ENCODE measurements at places on chromosomes 5 and 9.

DNA sequence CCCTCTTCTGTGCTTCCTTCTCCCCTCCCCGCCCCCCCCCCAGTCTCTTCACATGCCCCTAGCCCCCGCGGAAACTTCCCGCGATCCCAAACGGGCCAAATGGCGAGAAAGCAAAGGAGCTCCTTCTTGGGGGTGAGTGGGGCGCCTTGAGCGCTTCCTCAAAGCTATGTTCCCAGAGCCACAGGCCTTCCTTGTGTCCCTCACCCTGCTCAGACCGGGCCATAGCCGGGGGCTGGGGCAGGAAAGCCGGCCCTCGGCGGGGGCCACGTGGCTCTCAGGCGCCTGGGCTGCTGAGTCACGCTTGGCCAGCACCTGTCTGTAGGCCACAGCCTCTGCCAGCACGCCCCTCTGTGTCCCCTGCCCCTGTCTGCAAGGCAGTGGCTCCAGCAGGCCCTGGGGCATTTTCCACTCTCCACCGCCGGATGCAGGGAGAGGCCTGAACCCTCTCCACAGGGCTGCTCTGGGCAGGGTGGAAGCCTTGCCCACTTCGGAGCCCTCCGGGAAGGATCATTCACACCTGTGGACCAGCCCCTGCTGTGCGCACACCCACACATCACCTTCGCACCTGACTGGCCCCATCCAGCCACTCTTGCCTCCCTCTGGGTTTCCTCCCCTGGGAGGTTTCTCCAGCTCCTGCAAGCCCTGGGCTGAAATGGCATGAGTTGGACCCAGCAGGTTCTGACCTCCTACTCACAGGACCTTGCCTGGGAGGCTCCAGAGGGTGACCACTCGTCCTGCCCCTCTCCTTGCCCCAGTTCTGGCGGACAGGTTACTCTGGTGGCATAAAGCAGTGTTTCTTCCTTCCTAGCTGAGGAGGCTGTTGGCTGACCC, 1.2 kb upstream of the SQSTM1 start:
- DNase-seq = peak; percentile 73

DNA sequence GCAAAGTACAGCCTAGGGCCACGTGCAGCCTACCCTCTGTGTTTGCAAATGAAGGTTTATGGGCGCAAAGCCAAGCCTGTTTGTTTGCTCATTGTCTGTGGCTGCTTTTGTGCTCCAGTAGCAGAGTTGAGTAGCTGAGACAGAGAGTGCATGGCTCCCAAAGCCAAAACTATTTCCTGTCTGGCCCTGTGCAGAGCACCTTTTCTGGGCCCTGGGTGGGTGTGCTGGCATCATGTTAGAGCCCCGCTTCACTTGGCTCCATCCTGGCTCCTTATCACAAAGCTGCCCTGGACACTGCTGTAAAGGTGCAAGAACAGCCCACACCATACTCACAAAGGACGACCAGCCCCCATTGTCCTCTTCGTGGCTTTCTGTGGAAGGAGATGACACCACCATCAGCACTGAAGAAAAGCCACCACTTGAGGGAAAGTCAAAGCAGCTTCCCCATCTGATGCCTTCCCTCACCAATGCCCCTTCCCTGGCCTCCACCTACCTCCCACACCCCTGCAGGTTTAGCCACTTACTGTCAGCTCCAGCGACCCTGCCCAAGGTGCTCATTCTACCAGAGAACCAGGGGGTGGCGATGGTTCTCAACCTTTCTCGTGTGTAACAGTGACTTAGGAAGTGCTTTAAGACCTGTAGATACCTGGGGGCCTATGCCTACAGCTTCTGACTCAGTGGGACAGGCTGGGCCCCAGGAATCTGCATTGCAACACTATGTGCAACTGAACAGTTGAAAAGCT, 23.4 kb downstream of the LCP2 start:
- no peak for DNase-seq

- no peak for DNase-seq
Observed at GRCh38 chr5:88964831-88965230, 81.8 kb upstream of the MEF2C start.

DNA sequence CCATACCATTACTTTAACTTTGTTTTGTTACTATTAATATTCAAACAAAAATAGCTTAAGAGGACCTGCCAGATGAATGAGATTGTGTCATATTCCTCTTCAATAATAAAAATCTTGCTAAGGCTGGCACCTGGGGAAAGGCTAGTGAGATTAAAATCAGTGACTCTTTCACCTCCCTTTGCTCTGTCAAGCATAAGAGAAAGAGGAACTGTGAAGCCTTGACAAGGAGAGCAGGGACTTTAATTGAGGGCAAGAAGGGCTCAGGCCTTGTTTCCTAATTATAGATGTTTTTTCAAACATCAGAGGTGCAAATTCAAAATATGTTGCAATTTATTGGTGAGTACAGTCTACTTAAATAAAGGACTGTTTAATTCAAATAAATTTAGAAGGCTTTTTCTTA, 91.7 kb downstream of the SPATA31D1 start:
- DNase-seq = no peak

GRCh38 chr9:136982232-136983051, at the start of gene LCNL1:
Gene LCNL1, plus strand, starts transcription at chr9:136982993. Its CDS starts 594 bp downstream, at chr9:136983587.
- no peak for DNase-seq

GRCh38 chr9:306907-307306, 92.2 kb downstream of the DOCK8 start:
- no peak for DNase-seq

DNA sequence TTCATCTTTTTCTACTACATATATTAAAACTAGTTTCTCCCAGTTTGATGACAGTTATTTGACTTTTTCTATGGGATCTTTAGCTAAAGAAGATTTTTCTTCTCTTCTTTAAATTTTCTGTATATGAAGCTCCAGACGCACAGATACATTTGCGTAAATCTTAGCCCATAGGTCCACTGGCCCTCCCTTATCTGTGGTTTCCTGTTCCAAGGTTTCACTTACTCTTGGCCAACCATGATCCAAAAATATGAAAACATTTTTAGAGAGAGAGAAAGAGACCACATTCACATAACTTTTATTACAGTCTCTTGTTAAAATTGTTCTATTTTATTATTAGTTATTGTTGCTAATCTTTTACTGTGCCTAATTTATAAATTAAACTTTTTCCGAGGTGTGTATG, 270.2 kb upstream of the DAPK1 start:
- peak; percentile 53 for DNase-seq

GRCh38 chr9:11755951-11756350, 937.2 kb upstream of the TYRP1 start:
- DNase-seq = peak; percentile 9

DNA sequence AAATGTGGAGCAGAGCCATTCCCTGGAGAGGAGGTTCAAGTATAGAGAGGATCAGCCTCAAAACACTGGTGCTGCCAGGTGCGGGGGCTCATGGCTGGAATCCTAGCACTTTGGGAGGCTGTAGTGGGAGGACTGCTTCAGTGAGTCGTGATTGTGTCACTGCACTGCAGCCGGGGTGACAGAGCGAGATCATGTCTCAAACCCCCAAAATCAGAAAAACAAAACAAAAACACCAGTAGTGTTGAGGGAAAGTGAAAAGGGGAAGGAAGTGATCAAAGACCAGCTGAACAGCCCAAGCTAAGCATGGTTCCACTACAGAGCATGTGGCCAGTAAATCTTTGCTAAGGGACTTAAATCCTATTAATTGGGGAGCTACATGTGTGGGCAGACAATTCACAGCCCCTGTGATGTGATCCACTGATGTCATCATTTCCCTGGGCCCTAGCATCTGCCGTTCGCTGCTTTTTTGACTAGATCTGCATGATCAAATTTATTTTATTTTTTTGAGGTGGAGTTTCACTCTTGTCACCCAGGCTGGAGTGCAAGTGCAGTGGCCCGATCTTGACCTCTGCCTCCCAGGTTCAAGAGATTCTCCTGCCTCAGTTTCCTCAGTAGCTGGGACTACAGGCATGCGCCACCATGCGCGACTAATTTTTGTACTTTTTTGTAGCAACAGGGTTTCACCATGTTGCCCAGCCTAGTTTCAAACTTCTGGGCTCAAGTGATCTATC, 2.7 kb upstream of the PCBD2 start:
- DNase-seq = peak; percentile 7

DNA sequence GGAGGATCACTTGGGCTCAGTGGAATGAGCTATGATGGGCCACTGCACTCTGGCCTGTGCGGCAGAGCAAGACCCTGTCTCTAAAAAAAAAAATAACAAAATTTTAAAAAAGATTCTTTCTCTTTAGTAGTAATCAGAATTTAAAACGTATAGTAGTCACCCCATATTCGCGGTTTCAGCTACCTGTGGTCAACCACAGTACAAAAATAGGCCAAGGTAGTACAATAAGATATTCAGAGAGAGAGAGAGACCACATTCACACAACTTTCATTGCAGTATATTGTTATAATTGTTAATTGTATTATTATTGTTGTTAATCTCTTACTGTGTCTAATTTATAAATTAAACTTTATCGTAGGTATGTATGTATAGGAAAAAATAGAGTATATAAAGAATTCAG, 18.7 kb downstream of the INIP start:
- DNase-seq = no peak

DNA sequence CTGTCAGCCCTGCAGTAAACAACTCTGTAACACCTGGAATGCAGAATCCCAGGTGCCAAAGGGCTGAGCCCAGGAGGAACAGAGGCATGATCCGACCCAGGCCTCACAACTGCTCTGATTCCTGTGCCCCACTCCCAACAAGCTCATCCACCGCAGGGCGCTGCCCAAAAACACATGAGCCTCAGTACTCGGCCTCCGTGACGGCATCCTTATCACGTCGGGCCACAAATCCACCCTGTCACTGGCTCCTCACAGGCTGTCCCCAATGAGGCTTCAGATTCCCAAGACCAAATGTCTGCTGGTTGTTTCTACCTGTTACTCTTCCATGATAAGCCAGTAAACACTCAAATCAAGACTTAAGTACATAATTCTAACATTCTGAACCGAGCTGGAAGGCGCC, 15.2 kb downstream of the QSOX2 start:
- no peak for DNase-seq

DNA sequence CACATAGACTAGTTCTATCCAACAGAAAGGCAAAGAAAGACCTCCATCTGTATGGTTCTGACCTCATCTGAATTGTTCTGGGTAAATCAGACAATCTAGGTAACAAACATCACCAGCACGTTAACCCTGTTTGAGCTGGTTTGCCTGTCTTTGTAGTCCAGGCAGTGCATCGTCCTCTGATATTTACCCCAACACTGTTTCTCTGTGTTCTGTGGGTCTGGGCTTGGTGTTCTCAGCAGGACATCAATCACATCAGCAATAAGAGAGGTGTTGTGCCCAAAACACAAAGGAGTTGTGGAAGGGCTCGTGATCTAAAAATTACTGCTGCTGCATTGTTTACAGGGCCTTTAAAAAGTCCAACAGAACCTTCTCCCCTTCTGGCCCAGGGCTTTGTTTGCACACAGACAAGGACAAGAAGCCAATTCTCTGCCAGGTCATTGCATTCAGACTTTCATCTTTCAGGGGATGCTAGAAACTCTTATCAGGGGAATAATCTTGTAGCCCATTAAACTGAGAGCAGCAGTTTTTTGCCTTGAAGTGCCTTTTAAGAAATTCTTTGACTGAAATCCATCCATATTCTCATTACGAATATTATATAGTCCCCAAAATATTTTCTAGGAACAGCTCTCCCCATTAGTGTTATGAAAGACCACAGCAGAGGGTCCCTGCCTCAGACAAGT, 30.5 kb upstream of the MAP1B start:
- no peak for DNase-seq

- no peak for DNase-seq
Observed at GRCh38 chr5:171589461-171589860, 170.0 kb downstream of the FGF18 start.

- no peak for DNase-seq
Observed at GRCh38 chr5:105687493-105687892, 1983.2 kb downstream of the EFNA5 start.

DNA sequence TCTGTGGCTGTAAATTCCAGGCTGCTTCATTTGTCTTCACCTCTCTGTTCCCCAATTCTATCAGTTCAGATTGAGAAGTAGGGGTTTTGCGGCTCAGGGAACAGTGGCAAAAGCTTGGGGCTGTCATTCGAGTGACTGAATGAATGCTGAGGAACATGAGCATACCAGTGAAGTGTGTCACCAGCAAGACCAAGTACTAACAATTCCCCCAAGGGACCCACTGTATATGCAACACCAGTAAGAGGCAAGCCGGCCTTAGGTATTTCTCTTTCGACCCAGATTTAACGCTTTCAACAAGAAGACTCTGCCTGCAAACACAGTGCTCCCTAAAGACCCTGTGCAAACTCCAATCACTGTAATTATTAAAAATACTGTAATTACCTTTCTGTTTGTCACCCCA, 25.8 kb downstream of the KLHL3 start:
- DNase-seq = no peak

GRCh38 chr9:36358486-36358885, 41.6 kb downstream of the RNF38 start:
- no peak for DNase-seq

DNA sequence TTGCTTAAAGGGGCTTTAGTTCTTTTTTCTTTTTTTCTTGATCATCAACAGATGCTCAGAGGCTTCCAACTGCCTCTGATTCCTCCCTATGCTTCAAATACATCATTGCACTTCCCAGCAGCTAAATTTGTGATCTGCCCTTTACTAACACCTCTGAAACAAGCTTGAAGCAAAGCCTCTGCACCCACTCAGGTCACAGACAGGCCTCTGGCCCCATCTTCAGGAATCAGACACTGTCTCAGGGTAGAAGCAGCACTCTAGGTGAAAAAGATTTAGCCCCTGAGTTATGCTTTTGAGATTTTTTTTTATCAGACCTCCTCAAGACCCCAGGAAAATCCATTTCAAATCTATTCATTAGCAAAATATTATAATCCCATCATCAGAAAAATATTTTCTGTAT, 91.5 kb downstream of the MAMDC2 start:
- DNase-seq = no peak

- peak; percentile 46 for DNase-seq
Observed at GRCh38 chr5:147223343-147223742, 11.5 kb upstream of the STK32A start.

GRCh38 chr5:10860645-10861422, 99.8 kb upstream of the DAP start:
- peak; percentile 71 for DNase-seq

GRCh38 chr9:127128341-127129072, 6.1 kb upstream of the ANGPTL2 start:
- no peak for DNase-seq

DNA sequence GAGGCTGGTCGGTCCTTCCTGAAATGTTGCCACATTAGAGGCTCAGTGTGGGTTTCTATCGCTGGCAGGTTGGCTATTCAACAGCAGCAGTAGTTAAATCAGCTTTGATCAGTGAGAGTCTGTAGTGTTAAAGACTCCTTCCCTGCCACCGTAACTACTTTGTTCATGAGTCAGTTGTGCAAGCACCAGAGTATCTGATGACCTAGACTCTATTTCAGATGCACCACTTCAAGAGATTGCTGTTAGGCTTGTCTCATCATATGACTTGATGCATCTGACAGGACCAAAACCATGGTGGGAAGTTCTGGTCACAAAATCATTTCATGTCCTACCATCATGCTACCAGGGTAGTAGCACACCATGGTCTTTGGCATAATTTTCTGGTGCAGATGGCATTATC, 482.7 kb upstream of the MPDZ start:
- DNase-seq = no peak
